ENCODE measurements at places on chromosomes 6 and 20.

GRCh38 chr6:39942903-39943580 lies 8.8 kb upstream of the MOCS1 start:
- no peak for DNase-seq

GRCh38 chr20:11729806-11730205 lies 187.9 kb upstream of the BTBD3 start:
- no peak for DNase-seq

- DNase-seq: no peak
Observed at GRCh38 chr6:110628330-110628729, 151.9 kb upstream of the SLC22A16 start.

GRCh38 chr6:78530208-78530607 lies 337.1 kb upstream of the IRAK1BP1 start:
- DNase-seq: no peak

DNA sequence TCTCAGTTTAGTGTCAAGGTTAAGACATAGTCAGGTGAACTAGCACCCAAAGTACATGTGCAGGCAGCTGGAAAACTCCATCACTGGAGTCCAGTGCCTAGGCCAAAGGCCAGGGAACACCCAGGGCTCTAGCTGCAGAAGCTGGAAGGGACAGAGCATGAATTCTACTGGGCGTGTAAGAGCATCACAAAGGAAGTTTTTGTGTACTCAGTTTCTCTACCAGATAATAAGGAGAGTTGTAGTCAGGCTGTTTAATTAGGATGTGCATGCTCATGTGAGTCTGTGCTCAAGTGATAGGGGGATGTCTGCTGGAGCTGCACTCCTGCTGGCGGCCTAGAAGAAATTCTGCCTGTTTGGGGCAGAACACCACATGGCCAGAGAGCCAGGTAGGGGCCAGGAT lies 8.1 kb downstream of the L3MBTL1 start:
- DNase-seq: no peak

DNA sequence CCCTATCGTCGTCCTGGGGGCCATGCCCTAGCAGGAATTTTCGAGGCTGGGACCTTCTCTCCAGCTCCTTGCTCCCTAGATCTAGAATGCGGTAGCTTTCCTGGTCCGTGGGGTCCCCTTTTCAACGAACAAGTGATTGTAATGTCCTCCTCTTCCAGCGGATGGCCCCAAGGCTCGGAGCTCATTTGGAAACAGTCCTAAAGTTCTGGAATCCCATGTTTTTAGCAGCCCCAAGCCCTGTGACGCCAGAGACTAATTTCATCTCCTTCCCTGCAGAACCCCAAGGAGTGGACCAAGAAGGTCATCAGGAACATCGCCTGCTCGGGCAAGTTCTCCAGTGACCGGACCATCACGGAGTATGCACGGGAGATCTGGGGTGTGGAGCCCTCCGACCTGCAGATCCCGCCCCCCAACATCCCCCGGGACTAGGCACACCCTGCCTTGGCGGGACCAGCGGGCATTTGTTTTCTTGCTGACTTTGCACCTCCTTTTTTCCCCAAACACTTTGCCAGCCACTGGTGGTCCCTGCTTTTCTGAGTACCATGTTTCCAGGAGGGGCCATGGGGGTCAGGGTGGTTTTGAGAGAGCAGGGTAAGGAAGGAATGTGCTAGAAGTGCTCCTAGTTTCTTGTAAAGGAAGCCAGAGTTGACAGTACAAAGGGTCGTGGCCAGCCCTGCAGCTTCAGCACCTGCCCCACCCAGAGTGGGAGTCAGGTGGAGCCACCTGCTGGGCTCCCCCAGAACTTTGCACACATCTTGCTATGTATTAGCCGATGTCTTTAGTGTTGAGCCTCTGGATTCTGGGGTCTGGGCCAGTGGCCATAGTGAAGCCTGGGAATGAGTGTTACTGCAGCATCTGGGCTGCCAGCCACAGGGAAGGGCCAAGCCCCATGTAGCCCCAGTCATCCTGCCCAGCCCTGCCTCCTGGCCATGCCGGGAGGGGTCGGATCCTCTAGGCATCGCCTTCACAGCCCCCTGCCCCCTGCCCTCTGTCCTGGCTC lies 48.5 kb downstream of the PYGB start:
- no peak for DNase-seq

DNA sequence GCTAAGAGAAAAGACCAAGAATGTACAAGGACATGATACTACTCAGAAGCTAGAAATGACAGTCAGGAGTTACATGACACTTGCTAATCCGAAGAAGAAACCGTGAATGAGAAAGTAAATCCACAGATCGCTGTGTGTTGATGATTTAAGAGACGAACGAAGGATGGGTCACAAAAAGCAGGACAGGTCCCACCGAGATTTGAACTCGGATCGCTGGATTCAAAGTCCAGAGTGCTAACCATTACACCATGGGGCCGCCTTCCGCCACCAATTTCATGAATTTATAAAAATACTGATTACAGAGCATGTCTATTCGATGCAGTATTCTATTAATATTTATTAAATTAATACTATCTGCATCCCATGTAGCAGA lies 54.0 kb upstream of the BTN3A2 start:
- DNase-seq: no peak

DNA sequence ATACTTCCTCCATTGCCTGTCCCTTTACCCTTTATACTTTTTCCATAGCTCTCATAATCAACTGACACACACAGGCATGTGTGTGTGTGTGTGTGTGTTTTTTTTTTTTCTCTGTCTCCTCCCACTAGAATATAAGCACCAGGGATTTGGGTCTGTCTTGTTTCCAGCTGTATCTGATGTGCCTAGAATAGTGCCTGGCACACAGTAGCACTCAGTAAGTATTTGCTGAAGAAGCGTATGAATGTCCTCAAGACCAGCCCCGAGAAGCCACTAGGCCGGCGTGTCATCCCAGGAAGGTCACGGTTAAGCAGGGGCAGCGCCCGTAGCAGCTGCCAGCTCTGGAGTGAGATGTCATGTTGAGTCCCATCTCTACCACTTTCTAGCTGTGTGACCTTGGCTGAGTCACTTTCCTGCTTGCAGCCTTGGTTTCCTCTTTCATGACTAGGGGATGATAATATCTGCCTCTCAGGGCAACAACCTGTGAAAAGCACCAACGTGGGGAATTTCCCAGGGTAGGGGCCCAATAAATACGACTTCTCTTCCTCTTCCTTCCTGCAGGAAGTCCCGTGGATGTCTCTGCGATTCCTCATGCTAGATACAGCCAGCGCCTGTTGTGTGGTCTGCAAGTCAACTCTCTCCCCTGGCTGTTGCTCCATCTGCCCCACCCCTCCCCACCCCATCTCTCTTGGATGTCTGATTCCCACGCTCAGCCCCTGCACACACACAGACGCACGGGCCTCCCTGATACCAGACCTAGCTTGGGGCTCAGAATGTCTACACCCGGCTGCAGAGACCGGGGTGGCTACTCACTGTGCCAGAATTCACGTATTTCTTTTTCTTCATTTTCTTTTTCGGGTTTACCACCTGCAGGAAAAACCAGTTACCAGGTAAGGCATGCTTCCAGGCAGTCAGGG lies 58.1 kb downstream of the RAB44 start:
- no peak for DNase-seq

DNA sequence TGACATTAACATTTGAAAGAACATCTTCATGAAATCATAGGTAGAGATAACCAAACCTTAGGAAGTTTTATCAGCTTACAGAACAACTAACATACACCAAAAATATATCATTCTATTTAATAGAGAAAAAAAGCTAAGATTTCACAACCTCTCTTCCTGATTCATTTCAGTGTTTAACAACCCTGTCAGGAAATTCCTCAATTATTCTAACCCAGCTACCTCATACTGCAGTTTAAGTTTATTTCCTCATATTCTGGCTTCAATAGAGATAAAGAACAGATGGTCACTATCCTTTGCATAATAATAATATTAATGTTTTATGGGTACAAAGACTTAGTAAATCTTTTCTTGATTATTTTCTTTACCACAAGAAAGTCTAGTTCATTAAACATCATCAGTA lies 112.9 kb upstream of the HSF2 start:
- DNase-seq: no peak

- no peak for DNase-seq
Observed at GRCh38 chr20:38828514-38829295, 23.2 kb downstream of the PPP1R16B start.

GRCh38 chr6:52500238-52501129 lies 76.4 kb downstream of the TRAM2 start:
- no peak for DNase-seq

GRCh38 chr6:170128346-170128745 lies 162.5 kb downstream of the DLL1 start:
- DNase-seq: no peak

DNA sequence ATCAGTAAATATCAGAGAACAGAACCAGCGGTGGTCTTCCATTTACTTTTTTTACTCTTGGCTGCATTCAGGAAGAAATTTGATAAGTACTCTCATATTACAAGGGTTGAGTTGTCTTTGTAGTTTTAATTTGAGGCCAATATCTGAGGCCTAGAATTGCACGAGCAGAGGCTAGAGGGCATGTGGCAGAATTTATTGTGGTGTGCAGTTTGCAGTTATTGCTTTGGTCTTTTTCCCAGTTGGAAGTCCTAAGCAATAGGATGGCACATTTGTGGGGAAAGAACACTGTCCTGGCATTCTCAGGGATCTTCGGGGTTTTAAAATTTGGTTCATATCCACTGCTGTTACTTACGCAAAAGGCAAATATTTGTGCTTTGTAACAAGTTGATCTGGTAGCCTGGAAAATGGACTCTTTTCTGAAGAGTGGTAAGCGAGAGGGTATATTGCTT lies 66.0 kb downstream of the CTNNBL1 start:
- DNase-seq: no peak

DNA sequence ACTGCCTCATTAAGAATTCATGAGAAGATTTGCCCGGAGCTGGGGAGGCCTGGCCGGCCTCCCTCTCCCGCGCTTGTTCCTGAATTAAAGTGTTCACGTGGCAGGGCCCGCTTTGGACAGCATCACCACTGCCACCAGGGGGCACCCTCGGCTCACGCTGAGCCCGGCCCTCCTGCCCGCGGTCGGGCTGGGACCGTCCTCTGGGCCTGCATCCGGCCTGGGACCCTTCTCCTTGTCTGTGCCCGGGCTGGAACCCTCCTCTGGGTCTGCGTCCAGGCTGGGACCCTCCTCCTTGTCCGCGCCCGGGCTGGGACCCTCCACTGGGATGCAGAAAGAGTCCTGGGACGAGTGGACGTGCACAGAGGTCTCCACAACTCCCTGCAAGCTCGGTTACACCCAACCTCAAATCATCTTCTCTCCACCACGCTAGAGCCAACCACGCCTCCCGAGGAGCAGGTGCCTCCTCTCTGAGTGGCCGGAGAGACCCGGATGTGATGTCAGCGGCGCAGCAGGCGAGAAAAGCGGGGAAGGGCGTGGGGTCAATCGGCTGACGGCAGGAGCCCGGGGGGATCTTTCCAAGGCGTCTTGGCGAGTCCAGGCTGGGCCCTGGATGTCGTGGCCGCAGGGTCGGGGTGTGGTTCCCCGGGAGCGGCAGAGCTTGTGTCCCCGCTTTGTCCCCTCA lies 50.9 kb upstream of the DACT2 start:
- DNase-seq: no peak

DNA sequence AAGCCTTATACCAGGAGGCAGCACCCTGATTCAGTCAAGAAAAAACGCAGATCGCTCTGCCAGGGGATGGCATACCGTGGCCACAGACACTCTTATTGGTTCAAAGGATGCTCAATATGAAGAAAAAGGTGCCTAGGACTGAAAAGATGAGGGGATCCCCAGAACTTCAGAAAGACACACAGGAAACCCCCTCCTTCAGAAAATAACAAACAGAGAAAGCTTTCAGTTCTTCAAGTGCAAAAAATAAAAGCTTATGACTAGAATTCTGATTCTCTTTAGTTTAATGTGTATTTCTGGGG lies 17.7 kb upstream of the MYB start:
- DNase-seq: no peak

- DNase-seq: no peak
Observed at GRCh38 chr6:19836799-19837510, at the start of gene ID4. Gene ID4 (plus strand): TSS chr6:19837370. CDS start chr6:19837755, 385 bp downstream.

- DNase-seq: no peak
Observed at GRCh38 chr6:168030218-168030746, 32.8 kb downstream of the KIF25 start.

DNA sequence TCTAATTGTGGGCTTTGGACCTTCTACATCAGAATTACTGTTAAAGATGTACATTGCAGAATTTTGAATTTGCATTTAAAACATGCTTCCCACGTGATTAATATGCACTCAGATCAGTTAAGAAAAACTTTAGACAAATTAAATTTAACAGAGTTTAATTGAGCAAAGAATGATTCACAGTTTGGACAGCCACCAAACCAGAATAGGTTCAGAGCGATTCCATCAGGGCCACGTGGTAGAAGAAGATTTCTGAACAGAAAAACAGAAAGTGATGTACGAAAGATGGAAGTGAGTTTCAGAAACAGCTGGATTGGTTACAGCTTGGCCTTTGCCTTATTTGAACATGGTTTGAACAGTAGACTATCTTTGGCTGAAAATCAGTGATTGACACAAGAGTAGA lies 704.2 kb upstream of the MAP3K7 start:
- no peak for DNase-seq

- DNase-seq: no peak
Observed at GRCh38 chr6:72894091-72894490, 272.2 kb downstream of the KCNQ5 start.

DNA sequence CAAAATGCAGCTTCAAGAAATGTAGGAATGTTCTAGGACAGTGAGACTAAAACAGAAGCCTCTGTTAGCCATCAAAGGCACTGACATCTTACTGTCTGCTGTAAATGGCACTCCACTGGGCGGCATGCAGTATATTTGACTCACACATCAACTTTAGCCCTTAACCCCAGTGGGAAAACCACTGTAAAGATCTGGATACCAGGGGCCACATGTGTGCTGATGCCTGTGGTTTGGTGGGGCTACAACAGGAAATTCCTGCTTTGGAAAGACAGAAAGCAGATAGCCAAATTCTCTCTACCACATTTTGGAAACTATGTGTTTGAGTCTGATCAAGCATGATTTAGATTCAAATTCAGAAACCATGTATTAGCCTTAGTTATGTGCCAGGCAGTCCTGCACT lies 4.3 kb downstream of the PFDN4 start:
- no peak for DNase-seq

- DNase-seq: no peak
Observed at GRCh38 chr20:59708326-59708725, 104.0 kb downstream of the PHACTR3 start.

Measured in NCI-H1436 treated with DMSO at 0.1 percent for 48 hours (cell line).